ENCODE measurements at places on chromosomes 5 and 9. TPM values are rescaled to one million over a fixed set of nuclear protein-coding genes. Genes with fewer than 3 reads are reported as not detected.

- no peak for DNase-seq
Observed at GRCh38 chr9:83932011-83932410, 10.8 kb upstream of the KIF27 start.

GRCh38 chr5:103923616-103924168 is 361.1 kb upstream of the NUDT12 start:
- no peak for DNase-seq

Gene FOXE1
- 0.04 TPM for polyA plus RNA-seq

DNA sequence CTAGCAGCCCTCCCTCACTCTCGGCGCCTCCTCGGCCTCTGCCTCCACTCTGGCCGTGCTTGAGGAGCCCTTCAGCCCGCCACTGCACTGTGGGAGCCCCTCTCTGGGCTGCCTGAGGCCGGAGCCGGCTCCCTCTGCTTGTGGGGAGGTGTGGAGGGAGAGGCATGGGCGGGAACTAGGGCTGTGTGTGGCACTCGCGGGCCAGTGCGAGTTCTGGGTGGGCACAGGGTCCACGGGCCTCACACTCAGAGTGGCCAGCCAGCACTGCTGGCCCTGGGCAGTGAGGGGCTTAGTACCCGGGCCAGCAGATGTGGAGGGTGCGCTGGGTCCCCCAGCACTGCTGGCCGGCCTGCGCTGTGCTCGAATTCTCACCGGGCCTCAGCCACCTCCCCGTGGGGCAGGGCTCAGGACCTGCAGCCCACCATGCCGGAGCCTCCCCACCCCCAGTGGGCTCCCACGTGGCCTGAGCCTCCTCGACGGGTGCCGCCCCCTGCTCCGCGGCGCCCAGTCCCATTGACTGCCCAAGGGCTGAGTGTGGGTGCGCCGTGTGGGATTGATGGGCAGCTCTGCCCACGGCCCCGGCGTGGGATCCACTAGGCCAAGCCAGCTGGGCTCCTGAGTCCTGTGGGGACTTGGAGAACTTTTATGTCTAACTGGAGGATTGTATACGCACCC is 30.4 kb upstream of the FCHO2 start:
- DNase-seq: no peak

Gene SLC6A18
- 1.6 TPM for polyA plus RNA-seq

Gene DRD1
- 0.04 TPM for polyA plus RNA-seq

- DNase-seq: no peak
Observed at GRCh38 chr5:160044391-160044804, 35.5 kb downstream of the TTC1 start.

GRCh38 chr5:90119531-90119971 is 290.0 kb downstream of the CETN3 start:
- DNase-seq: no peak

- no peak for DNase-seq
Observed at GRCh38 chr9:138048184-138048583, 170.6 kb downstream of the CACNA1B start.

Gene LHX6
- polyA plus RNA-seq: 3.9 TPM

GRCh38 chr5:151233616-151234085 is 9.8 kb upstream of the CCDC69 start:
- no peak for DNase-seq

Gene ZNF354C
- polyA plus RNA-seq: 18.6 TPM

Gene ARSI
- polyA plus RNA-seq: 2.3 TPM

DNA sequence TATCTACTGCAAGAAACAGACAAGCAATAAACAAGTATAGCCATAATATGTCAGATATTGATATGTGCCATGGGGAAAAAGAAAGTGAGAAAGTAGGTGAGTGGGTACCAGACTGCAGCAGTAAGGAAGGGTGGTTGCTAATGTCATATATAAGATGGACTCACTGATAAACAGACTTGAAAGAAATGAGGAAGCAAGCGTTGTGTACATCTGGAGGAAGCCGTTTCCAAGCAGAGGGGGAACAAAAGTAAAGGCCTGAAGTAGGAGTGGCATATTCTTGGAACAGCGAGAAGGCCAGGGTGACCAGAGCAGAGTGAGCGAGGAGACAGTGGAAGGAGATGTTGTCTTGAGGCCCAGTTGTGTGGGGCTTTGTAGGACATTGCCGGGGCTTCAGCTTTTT is 142.2 kb upstream of the MAP3K1 start:
- DNase-seq: no peak

Gene PCDHA7
- 0.34 TPM for polyA plus RNA-seq

DNA sequence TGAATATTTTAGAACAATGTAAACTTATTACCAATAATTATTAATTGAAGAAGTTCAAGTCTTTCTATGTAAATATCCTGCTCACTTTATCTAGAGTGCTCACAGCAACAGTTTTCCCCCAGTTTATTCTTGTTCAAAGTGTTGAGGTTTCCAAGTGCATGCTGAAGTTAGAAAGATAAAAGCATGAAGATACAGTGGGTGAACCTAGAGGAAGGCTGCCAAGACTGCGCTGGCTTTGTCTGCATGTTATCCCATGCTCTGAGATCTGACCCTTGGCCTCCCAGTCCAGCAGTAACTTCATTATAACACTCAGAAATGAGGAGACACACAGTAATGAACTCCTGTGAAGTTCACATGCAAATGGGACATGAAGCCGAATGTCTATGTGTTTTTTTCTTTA is 76.0 kb upstream of the PIP5K1B start:
- no peak for DNase-seq

Gene ZNF658
- 14.8 TPM for polyA plus RNA-seq

DNA sequence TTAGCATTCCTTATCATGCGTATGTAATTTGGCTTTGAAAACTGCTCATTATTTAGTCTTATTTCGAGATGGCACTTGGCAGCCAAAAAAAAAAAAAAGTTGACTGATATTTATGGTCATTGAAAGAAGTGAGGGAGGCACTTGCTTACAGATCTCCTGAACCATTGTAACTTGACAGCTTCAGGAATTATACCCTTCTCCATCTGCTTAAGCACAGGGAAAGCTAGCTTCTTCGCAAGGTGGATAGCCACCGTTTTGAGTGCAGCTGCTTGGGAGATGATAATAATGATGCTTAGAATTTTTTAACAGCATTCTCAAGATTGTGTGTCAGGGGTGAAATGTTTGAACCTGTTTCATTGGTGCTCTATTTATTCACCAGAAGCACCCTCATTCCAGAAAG is 116.1 kb downstream of the GIN1 start:
- DNase-seq: no peak

DNA sequence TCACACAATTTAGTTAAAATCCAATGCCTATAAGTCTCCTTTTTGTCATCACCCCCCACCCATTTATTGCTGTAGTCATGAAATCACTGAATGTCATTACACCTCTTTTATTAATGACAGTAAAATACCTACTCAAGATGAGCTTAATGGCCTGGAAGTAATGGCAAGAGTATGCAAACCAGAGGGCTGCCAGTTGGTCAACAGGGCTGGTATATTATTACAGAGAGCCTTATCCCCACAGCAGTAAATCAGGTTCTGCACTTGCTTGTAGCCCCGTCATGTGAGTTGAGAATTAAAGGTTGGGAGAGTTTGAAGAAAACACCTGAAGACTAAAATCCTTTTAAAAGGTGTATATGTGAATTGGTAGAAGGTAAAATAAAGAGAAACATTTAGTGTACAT is 372.4 kb downstream of the MAT2B start:
- DNase-seq: no peak

Gene MEF2C
- 35.7 TPM for polyA plus RNA-seq

Gene SVEP1
- polyA plus RNA-seq: 7.2 TPM

Gene MEIKIN
- 0.17 TPM for polyA plus RNA-seq

Gene SAXO1
- 0.25 TPM for polyA plus RNA-seq

DNA sequence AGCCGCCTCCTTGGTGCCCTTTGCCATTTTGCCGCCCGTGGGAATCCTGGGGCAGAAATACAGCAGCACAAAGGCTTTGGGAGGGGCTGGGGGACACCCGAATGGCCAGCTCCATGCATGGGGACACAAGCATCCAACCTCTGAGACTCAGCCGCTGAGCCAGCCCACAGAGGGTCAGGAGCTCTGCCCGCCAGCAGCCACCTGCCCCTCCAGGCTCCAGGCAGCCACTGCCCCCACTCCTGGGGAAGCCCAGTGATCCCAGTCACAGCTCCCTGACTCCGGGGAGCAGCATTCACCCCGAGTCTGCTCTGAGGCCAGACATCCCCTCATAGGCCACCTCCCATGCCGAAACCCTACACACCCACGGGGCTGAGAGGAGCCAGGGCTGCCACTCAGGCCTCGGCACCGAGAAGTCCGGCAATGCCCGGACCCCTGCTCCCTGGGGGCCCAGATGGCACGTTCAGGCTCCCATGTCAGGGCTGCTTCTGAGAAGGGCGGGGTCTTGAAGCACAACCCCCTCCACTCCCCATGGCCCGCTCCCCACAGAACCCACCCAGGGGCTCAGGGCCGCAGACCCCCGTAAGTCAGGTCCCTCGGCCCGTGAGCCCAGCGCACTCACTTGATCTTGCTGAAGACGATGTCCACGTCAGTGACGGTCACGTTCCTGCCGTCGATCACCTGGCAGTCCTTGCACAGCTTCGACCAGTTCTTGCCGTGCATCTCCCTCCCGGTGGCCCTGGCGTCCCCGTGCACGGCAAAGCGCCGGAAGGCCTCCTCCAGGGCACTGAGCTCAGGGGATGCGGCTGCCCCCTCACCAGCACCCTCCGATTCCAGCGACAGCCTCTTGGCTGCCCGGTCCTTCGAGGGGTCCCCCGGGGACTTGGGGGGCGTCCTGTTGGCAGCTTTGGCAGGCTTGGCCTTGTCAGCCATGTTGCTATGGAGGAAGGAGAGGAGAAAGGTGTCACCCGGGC is 15.7 kb downstream of the TPPP start:
- DNase-seq: no peak

Gene STKLD1
- polyA plus RNA-seq: 3.4 TPM

- no peak for DNase-seq
Observed at GRCh38 chr5:139210585-139210984, 12.4 kb upstream of the SIL1 start.

DNA sequence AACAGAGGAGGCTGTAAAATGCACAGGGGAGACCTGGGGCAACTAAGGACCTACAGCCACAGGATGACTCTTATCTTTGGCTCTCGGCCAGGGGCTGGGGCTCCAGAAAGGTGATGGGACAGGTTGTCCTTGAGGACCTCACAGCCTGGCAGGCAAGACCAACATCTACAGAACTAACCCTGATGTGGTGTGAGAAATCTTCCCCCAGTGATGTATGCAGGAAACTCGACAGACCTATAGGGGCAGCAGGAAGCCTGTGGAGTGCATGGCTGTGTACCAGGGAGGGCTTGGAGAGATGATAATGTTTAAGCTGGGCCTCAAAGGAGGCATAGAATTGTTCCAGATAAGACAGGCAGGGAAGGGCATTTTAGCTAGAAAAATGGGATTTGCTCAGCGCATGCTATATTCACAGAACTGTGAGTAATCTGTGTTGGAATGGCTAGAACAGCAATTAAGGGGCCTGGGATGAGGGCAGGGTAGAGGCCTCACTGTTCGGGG is 68.5 kb upstream of the SLC25A51 start:
- DNase-seq: no peak

Gene PCDHGC5
- 0.22 TPM for polyA plus RNA-seq

- no peak for DNase-seq
Observed at GRCh38 chr9:91943478-91944470, 6.3 kb downstream of the ROR2 start.

GRCh38 chr5:1228120-1228519 is 2.9 kb downstream of the SLC6A18 start:
- no peak for DNase-seq

DNA sequence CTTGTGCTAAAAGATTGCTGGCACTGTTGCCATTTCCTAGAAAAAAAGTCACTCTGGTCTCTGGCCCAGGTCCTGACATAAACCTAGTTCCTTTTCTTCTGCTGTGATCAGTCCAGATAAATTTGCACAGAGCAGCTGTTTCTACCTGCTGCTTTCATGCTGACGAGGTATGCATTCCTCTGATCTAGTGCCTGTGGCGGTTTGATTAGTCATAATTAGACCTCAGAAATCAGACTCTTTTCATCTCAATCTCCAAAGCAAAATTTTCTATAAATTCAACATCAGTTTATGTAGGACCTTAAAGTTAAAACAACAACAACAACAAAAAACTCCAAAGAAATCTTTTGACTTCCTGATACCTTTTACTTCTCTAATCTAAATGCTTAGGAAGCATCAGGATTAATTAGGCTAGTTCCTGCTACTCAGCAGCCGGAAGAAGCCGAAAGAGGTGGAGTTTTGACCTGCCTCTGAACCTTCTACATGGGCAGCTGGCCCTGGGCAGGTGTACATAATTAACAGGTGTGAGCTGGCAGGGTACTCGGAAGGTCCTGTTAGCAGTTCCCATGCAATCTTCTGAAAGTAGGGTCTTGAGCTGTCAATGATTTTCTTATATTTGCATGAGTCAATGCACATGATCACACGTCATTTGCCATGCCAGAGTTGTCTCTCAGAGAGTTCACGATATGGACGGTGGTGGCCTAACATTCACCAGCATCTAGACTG is 83.3 kb upstream of the CCDC112 start:
- no peak for DNase-seq

DNA sequence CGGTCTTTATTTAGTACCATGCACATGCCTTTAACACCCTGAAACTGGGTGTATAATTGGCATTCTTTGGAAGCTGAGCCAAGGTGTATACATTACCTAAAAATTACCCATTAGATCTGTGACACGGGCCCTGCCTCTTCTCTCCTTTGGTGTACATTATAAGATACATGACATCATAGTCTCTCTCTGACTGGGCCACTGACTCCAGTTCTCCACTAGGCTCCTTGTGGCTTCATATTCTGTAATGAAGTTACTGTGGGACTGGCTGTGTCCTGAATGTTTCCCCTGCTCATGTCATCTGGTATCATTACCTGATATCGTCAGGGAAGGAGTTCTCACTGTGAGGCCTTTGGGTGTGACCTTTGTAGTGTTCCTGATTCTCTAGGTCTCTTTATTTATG is 65.5 kb downstream of the NREP start:
- DNase-seq: no peak

Gene LHX2
- 0.49 TPM for polyA plus RNA-seq

GRCh38 chr5:157618191-157618765 is 34.0 kb downstream of the SOX30 start:
- DNase-seq: no peak

DNA sequence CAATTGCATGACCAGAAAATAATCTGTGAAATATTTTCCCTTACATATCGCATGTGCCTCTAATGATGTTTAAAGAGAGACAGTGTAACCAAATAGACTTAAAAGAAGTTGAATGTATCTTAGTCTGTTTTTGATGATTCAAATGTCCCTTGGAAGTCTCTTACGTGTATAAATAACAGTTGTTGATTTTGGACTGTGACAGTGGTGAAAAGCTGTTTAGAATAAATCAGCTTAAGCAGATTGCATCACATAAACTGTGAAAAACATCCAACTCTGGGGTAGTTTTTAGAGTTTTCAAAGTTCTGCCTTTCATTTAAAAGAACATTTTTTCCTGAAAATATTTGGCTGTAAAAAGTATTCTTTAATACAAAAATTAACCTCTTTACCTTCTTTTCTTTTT is 301.1 kb downstream of the PRR16 start:
- DNase-seq: no peak

Gene NRG2
- 1.3 TPM for polyA plus RNA-seq

GRCh38 chr9:133508046-133508445 is 16.7 kb downstream of the MYMK start:
- no peak for DNase-seq

GRCh38 chr9:91395553-91396471 is 27.8 kb downstream of the NFIL3 start:
- no peak for DNase-seq

Gene UBE2QL1
- polyA plus RNA-seq: 1.1 TPM

- DNase-seq: no peak
Observed at GRCh38 chr5:33182986-33183385, 257.8 kb upstream of the TARS1 start.

Gene EPB41L4A
- polyA plus RNA-seq: 23.0 TPM
